ENCODE measurements at places on chromosomes 13 and 19.

DNA sequence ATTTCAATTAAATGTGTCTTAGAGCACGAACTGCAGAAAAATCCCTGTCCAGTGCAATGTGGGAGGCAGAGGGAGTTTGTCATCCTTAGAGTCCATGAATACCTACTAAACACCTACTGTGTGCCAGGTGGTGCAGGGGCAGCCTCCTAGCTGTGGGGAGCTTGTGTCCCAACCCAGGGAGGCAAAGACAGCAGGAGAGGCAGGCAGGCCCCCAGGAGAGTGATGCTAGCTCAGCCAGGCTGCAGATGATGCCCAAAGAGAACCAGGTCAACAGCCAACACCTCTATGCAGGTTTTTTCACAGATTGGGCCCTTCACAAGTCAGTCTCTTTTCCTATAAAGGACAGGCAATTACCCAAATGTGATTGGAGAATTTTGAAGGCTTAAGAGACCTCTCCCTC is 108.2 kb upstream of the UQCRFS1 start:
- no peak for DNase-seq

GRCh38 chr13:61695147-61695546 is 279.5 kb upstream of the PCDH20 start:
- DNase-seq, result no peak

- no peak for DNase-seq
These were observed 80.7 kb upstream of the STK24 start for GRCh38 chr13:98657506-98658085.

GRCh38 chr19:7678971-7679751 is 1.5 kb upstream of the TRAPPC5 start:
- peak; percentile 82 for DNase-seq

DNA sequence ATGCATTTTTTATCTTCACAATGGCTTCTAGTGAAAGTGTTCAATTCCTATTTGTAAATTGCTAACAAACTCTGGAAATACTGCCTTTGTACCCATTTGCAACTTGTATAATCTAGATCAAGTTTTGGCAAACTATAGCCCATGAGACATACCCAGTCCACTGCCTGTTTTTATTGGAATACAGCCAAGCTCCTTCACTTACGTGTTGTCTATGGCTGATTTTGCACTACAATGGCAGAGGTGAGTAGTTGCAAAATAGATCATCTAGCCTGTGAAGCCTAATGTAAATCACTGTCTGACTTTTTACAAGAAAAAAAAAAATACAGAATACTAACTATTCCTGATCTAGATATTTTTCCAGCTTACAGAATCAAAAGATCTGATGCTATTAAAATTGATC is 37.1 kb downstream of the DZIP1 start:
- DNase-seq, result no peak

DNA sequence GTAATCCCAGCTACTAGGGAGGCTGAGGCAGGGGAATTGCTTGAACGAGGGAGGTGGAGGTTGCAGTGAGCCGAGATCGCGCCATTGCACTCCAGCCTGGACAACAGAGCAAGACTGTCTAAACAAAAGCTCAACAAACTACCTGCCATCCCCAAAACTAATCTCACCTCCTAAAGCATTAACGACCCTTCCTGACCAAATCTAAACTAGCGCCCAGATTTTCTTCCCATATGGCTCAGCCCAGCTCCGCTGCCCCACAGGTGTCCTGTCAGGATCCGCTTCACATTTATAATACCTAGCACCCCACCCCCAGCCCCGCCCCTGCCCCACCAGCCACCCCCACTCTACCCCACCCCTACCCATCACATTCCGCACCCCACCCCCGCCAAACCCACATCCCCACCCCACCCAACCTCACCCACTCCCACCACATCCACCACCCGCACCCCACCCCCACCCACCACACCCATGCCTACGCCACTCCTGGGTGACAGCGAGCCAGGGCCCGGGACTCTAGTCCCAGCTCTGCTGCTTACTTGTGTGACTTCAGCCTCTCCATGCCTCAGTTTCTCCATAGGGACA is 599 bp downstream of the C19orf12 start:
- peak; percentile 77 for DNase-seq

GRCh38 chr19:17766543-17767131 is 15.4 kb downstream of the FCHO1 start:
- peak; percentile 37 for DNase-seq

- no peak for DNase-seq
These were observed 23.0 kb downstream of the TUBA3C start for GRCh38 chr13:19158526-19159174.

DNA sequence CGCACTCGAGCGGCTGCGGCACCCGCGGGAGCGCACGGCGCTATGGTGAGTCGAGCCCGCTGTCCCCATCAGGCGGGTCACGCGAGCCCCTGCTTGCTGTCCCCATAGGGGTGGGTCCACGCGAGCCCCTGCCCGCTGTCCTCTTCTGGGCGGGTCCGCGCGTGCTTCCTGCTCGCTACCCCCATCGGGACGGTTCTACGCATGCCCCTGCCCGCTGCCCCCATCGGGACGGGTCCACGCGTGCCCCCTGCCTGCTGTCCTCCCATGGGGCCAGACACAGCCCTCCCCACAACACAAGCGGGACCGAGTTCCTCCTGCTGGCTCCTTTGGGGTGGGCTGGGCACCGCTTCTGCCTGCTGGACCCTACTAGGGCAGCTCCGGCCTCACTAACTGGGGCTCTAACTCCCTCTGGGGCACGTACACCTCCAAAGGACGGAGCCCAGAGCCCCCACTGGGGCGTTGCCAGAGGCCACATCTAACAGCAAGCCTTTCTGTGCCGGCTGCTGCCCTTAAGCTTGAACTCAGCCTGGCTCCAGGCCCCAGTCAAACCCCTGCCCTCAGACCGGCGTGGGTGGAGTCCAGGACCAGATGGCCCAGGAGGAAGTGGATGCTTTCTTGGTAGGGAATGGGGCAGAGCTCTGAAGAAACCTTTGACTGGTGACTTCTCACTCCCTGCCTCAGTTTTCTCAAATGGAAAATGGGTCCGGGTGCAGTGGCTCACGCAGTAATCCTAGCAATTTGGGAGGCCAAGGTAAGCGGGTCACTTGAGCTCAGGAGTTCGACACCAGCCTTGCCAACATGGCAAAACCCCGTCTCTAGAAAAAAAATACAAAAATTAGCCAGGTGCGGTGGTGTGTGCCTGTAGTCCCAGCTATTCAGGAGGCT is 722 bp downstream of the COLGALT1 start:
- peak; percentile 24 for DNase-seq

Measured in CD4-positive, alpha-beta T cell treated with Interleukin-17A for 1 hour (primary cell).